Activated CD4-positive, alpha-beta T cell treated with anti-CD3 and anti-CD28 coated beads, Interleukin-10, Interleukin-2, amounts not matched to agents 100 ng/mL and 50 ng/mL, durations not matched to agents 16 hours and 8 hours (primary cell): ENCODE measurements at places on chromosomes 16 and 17.
A peak's percentile ranks its signal among the peaks of the same experiment; 100 is the strongest.

GRCh38 chr16:65657071-65657494 lies 535.2 kb upstream of the CDH11 start:
- no peak for DNase-seq

GRCh38 chr17:7464081-7464480 lies 15.3 kb downstream of the ZBTB4 start:
- no peak for DNase-seq

DNA sequence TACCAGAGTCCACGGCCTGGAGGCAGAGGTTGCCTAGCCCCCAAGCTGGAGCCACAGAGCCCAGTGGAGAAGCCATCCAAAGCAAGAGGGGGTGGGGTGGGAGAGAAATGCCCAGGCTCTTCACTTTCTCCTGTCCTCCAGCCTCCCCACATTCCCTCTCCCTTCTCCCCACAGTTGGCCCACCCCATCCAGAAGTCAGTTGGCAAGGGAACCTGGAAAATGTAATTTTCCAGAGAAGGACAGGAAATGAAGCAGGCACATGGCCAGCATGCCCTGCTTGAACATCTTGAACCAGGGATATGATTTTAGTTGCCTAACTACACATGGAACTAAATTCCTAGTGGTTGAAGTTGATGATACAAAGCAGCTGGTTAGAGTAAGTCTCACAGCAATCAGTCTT lies 73.3 kb upstream of the IRX6 start:
- no peak for DNase-seq

- no peak for DNase-seq
Measured at GRCh38 chr16:9409560-9410493, 318.4 kb downstream of the HAPSTR1 start.

GRCh38 chr16:140175-140857 lies 1.8 kb upstream of the NPRL3 start:
- no peak for DNase-seq

DNA sequence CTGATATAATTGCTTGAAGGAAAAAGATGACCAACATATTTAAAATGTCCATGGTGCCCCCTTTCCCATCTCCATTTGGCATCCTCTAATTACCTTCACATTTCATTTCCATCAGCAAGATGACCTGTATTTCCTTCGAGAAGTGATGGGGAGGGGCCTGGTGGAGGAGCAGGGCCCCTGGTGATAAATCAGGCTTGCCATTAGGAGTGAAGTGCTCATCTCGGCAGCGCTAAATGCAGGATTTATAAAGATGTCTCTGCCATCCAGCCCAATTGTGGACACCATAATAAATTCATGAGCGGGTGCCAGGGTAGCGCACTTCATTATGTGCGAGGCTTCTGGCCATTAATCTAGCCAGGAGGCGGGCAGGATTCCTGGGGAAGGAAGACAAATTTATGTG lies 101.5 kb upstream of the IRX6 start:
- no peak for DNase-seq

DNA sequence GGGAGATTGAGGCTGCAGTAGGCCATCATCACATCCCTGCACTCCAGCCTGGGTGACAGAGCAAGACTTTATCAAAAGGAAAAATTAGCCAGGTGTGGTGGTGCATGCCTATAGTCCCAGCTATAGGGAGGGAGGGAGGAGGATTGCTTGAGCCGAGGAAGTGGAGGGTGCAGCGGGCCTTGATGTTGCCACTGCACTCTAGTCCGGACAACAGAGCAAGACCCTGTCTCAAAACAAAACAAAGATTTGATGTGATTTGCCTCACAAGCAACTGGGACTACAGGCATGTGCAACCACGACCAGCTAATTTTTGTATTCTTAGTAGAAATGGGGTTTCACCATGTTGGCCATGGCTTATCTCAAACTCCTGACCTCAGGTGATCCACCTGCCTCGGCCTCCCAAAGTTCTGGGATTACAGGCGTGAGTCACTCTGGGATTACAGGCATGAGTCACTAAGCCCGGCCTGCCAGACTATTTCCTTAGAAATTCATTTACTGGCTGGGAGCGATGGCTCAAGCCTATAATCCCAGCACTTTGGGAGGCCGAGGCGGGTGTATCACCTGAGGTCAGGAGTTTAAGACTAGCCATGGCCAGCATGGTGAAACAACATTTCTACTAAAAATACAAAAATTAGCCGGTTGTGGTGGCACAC lies 11.5 kb downstream of the UBE2G1 start:
- DNase-seq: no peak

DNA sequence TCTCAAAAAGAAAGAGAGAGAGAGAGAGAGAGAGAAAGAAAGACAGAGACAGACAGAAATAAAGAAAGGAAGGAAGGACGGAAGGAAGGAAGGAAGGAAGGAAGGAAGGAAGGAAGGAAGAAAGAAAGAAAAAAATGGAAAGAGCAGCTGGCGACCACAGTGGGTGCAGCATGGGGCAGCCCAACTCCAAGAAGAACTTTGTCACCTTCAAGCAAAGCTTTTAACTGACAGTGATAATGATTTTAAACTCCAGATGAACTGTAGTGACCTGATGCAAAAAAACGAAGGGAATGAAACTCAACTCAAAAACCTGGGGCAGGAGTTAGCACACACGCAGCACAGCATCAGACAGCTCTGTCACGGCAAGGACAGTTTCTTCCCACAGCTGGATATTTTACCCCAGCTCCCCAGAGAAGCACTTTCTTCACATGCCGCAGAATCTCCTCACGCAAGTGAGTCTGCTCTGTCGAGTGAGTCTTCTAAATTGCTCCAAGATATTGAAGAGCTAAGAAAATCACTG lies 5.0 kb upstream of the ARHGAP17 start:
- DNase-seq: no peak

DNA sequence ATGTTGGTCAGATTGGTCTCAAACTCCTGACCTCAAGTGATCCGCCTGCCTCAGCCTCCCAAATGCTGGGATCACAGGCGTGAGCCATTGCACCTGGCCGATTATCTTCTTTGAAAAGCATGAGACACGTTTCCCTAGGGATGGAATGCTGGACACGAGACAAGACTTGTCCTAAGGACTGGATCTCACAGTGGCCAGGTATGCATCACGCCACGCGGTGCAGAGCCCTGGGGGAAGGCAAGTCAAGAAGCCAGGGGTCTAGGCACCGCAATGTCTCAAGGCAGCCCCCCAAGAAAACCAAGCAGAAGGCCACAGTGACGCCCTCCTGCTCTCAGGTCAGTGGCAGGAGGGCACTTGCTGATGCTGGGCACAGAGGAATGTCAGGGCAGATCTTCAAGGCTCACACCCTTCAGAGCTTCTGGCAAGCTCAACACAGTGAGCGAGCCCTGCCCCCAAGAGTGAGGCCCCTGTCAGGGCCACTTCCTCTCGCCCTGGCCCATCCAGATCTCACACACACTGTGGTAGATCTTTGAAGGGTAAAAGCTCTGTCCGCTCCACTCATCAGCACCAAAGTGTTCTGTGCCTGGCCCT lies 134.7 kb downstream of the ZNF778 start:
- DNase-seq: no peak

DNA sequence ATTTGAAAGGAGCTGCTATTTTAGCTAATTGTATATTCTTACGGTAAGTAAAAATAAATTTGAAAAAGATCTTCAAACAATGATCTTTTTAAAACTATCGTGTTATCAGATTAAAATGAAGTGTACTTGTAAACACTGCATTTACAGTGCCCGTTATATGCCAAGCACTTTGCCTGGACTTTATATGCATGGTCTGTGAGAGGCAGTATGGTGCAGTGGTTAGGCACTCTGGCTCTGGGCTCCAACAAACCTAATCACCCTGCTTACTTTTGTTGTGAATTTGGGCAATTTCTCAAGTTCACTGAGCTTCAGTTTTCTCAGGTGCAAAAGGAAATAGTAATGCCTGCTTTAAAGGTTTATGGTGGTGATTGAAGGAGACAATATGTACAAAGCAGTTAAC lies 1.4 kb downstream of the PMP22 start:
- DNase-seq: no peak

- DNase-seq: no peak
Measured at GRCh38 chr16:50467943-50468748, 80.0 kb upstream of the NKD1 start.

DNA sequence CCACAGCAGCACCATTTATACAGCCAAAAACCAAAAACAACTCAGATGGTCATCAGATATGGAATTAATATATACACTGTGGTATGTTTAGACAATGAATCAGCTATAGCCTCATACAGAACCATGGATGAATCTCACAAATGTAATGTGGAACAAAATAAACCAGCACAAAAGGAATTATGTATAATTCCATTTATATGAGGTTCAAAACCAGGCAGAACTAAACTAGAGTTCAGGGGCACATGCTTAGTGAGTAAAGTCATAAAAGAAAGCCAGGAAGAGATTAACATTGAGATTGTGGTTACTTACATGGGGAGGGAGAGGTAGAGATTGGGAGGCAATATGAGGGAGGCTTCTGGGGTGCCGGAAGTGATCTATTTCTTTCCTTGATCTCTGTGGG lies 231.1 kb downstream of the COPRS start:
- DNase-seq: no peak

DNA sequence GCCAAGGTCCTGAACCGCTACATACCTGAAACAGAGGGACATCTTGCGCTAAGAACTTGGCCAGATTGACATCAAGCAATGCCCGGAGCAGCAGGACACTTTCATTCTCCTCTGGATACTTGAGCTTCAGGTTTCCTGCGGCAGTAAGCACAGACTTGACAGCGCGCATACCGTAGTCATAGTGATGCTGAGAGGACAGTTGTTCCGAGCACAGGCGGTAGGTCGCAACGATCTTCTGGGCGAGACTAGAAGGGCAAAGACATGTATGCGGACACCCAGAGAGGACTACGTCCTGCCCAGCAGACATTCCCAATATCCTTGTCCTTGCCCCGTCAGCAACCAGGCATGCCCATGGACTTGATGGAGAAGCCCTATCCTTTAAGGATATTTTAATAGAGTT lies 112.9 kb downstream of the DNAH3 start:
- DNase-seq: no peak

DNA sequence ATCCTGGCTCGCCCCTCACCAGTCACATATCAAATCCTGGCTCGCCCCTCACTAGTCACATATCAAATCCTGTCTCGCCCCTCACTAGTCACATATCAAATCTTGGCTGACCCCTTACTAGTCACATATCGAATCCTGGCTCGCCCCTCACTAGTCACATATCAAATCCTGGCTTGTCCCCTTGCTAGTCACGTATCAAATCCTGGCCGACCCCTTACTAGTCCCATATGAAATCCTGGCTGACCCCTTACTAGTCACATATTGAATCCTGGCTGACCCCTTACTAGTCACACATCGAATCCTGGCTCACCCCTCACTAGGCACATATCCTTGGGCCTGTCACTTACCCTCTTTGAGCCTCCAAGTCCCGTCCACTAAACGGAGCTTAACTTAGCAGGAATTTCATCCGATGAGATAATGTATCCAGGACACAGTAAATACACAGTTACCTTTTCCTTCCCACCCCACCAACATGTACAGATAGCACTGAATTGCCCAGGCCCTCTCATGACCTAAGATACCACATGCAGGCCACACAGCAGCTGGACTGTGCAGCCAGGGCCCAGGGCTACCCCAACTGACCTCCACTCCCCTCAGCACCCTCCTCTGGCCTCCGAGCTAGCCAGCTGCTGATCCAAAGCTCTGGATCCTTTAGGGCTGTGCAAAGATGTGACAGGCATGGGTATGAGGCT lies 157.8 kb upstream of the RPH3AL start:
- no peak for DNase-seq

DNA sequence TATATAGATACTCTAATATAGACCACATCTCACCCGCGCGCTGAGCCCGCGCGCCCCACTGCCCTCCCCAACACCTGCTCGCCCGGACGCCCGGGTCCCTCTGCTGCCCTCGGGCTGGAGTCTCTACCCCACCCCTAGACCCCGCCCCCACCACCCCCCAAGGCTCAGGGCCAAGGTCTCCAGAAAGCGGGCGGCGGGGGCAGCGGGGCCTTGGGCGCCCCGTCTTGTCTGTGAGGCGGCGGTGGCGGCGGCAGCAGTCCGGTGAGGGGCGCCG lies 2.6 kb downstream of the HES7 start:
- no peak for DNase-seq

DNA sequence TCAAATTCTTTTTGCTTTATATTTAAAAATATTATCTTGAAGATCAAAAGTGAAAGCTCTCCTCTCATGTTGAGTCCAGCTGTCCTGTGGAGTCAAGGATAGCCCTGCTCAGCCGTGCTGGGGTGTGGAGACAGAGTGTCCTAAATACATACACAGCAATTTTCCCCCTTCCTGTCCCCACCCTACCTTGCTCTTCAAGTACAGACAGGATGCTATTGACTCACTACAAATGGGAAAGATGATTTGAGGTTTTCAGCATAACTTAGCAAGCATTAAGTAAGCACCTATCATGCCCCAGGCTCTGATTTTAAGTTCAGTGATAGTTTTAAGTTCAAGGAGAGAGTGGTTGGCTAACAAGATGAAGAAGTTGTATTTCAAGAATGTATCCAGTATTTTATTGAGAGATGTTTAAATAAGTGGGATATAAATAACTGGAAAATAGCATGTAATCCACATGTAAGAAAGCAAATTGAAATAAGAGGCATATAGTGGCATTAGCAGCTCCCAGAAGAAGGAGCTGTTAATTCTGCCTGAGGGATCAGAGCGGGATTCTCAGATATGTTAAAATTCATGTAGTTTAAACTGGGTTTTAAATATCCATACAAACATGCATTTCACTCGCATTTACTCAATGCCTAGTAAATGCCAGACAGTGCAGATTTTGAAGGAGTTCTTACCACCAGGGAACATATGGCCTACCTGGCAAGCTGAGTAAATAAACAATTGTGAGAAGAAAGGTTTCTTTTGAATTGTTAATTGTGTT lies 183.5 kb upstream of the ANKFN1 start:
- no peak for DNase-seq

- DNase-seq: peak; percentile 26
Measured at GRCh38 chr17:40124279-40125141, 2.7 kb downstream of the MSL1 start.

GRCh38 chr17:14331225-14331981 lies 30.5 kb downstream of the HS3ST3B1 start:
- DNase-seq: no peak

DNA sequence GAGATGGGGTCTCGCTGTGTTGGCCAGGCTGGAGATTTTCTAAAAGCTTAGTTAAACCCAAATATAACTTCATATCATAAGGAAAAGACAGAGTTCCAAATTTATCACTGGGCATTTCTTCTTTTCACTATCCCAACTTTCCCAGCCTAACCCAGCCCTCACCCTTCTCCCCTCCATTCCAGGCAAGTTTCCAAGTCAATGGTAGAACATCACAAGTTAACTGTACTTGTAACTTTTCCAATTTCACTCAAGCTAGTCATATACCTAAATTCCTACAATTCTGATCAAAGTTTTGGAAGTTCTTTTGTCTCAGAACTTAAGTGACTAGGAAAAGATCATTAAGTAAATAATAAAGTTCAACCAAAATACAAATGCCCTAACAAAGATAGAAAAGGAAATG lies 61.2 kb downstream of the USP32 start:
- DNase-seq: no peak
